ENCODE measurements at places on chromosomes 13 and 19.

DNA sequence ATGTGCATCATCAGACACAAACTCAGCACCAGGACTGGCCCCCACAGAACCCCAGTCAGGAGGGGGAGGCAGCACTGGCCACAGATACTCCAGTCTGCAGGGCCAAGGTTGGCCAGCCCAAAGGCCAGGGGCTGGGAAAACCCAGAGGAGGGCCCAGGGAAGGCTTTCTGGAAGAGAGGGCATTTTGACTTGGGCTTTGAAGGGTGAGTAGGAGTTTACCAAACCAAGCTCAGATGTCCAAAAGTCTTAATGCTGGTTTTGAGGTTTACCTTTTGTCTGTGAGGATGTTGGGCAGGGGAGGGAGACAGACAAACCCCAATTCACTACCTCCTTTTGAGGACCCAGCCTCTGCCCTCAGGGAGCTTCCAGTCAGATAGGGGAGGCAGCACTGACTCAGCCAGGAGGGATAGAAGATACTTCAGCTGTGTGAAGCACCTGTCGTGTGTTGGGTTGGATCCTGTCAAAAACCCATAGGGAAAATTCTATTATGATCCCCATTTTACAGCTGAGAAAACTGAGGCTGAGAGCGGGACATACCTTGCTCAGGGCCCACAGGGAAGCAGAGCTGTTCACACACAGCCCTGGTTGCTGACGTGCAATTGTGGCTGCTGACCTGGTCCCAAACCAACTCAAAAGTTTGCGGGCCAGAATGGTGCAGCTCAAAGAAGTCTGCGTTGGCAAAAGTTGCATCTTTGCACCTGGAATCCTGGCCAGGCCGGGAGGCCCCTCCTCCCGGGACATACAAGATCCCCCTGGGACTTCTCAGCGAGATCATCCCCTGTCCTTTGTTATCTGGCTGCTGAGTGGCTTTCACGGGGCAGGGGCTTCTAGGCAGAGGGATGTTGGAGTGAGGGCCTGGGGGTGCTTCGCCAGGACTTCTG lies 13.1 kb downstream of the CILP2 start:
- no peak for ATAC-seq

DNA sequence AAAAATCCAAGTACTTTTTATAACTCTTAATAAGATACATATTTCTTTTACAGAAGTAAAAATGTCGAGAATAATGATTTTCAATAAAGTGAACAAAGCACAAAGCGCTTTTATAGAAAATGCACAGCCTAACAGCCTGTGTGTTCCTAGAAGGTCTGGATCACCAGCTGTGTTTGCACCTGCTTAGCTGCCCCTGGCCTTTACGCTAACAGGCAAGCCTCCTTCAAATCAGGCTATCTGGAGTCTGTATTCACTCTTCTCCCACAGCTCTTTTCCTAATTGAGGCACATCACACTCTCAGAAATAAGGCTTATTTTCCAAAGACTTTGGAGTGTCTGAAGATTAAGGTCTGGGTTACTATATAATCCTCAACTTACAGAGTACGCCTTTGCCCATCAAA lies 183.1 kb downstream of the LHFPL6 start:
- ATAC-seq, result no peak

- no peak for ATAC-seq
These were observed 1.7 kb upstream of the KLK12 start for GRCh38 chr19:51036519-51036918.

- ATAC-seq, result peak; percentile 69
These were observed at the start of gene CCDC9 for GRCh38 chr19:47255879-47256692. Gene CCDC9 (plus strand): TSS chr19:47256525. CDS start chr19:47258401, 1,876 bp downstream.

DNA sequence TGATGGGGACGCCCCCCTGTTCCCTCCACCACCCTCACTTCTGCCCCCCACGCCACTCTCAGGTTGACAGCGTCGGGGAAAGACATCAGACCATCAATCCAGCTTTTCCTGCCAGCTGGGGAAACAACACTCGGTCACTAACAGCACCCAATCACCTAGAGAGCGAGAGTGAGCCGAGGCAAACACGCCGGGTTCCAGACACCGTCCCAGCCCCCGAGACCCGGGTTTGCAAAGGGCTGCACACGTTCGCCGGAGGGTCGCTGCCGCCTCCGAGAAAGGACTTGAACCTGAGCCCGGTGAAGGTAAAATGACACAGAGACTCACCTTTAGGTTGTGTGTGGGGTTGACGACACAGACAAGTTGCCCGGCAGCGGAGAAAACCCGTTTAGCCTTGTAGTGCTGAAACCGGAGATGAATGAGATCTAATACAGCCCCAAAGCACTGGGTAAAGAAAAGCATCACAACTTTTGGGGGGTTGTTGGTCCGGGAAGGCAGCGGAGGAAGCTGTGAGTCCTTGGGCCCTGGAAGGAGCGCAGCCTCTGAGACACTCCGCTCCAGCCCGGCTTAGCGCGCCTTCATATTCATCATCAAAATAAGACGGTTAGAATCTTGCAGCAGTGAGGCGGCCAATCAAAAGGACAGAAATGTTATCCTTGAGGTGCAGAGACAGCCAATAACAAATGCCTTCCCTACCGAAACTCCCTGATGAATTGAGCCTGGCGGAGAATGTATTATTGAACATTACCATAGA lies at the start of gene SIAH3:
TSS of gene SIAH3 (minus strand) at position 583 of the 751 bp plus-strand sequence. CDS start at position 459, 124 bp downstream.
- ATAC-seq, result peak; percentile 53

GRCh38 chr19:40224342-40225150 lies 1.9 kb downstream of the CCNP start:
- ATAC-seq, result no peak

DNA sequence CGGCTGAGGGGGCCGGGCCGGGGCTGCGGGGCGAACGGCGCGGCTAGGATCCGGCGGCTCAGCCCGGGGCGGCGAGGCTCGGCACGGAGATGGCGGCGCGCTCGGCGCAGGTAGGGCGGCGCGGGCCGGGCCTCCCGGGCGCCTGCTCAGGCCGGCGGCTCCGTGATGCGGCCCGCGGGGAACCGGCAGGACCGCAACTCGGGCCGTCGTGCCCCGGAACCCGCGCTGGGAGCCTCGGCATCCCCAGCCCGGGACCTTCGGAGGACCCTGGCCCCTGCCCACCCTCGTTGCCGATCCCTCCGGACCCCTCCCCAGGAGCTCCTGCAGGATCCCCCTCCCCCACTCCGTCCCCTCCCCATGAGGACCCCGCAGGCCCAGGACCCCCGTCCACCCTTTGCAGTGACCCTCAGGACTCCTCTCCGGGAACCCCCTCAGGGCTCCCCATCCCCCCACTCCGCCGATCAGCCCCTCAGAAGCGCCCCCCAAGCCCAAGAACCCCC lies 304 bp downstream of the EVI5L start:
- ATAC-seq, result peak; percentile 3

DNA sequence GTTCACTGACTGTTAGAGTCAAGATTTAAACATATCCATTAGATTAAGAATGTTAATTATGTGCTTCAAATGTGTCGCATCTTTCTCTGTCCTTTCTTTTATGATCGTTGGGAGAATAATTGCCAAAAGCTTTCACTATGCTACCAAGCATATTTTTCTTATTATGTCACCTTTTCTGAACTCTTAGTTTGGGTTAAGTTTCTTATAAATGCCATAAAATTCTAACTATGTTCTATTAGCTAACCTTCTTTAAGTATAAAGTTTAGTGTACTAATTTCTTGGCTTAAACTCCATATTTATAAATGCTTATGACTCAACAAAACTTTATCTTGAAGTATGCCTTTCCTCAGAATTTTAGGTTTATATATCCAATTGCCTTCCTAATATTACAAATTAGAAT lies 1759.4 kb downstream of the PCDH9 start:
- ATAC-seq, result no peak

GRCh38 chr13:30308548-30308947 lies 1.2 kb upstream of the KATNAL1 start:
- peak; percentile 18 for ATAC-seq

GRCh38 chr13:79405501-79405830 lies 589 bp downstream of the RBM26 start:
- peak; percentile 52 for ATAC-seq

- ATAC-seq, result no peak
These were observed 135.7 kb downstream of the USP12 start for GRCh38 chr13:27035892-27036235.
